GM20000 (cell line): ENCODE measurements at places on chromosomes 11 and 22.

- no peak for DNase-seq
These were observed 140.4 kb downstream of the PARVA start for GRCh38 chr11:12517741-12518140.

GRCh38 chr11:78094250-78094649 lies 14.6 kb upstream of the NDUFC2 start:
- DNase-seq = peak; percentile 21

GRCh38 chr11:78802058-78802761 lies 227.5 kb upstream of the NARS2 start:
- DNase-seq = no peak

GRCh38 chr22:49677495-49677889 lies 150.2 kb downstream of the BRD1 start:
- DNase-seq = no peak

- no peak for DNase-seq
These were observed 5.0 kb downstream of the MAP6 start for GRCh38 chr11:75663808-75664207.

DNA sequence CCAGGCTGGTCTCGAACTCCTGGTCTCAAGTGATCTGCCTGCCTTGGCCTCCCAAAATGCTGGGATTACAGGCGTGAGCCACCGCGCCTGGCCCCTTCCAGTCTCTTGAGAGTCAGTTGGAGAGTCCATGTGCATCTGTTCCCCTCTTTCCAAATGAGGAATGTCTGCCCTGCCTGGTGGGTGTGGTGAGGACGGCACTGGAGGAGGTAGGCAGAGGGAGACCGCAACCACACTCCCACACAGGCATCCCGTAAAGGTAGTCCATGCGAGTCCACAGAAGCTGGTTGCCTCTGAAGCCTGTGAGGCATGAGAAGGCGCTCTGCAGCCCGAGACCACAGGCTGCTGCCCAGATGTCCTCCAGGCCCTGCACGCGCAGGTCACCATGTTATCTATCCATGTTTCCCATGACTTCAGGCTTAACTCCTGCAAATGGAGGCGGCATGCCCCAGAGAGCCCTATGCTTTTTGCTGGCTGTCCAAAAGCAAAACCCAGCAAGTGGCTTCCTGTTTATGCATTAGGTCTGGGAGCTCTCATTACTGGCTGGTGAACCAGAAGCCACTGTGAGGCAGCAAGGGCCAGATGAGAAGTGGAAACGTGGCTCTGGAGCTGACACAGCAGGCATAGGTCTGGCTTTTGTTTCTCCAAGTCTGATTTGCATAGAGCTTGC lies 43.4 kb downstream of the GRIK4 start:
- DNase-seq = peak; percentile 43

GRCh38 chr11:125123947-125124617 lies 12.7 kb upstream of the TMEM218 start:
- DNase-seq = peak; percentile 32

DNA sequence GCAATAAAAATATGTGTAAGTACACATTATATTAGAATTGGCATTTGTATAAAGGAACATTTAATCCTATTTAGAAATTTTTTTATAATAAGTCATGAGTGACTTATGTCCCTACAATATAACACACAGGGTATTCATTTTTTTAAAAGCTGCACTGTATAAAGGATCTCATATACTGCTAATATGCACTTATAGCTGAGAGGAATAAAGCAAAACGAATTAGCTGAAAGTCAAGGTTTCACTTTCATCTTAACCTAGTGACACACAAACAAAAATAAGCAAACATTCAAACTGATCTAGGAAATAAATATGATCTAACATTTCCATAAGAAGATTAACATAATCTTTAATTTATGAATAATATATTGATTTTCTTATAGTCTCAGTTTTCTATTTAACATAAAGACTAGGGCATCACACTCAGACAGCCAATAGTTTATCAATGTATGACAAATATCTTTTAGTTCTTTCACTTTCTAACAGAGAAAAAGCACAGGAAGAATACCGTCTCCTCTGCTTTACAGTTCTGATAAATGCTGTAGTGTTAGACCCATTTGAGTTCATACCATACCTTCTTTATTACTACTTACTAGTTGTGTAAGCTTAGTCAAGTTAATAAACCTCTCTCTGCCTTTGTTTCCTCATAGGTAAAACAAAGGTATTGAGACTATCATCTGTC lies 42.9 kb downstream of the DCDC1 start:
- DNase-seq = no peak

GRCh38 chr11:47553406-47553743 lies 443 bp upstream of the CELF1 start:
- DNase-seq = peak; percentile 38

GRCh38 chr11:47668665-47669064 lies 26.3 kb upstream of the MTCH2 start:
- no peak for DNase-seq

DNA sequence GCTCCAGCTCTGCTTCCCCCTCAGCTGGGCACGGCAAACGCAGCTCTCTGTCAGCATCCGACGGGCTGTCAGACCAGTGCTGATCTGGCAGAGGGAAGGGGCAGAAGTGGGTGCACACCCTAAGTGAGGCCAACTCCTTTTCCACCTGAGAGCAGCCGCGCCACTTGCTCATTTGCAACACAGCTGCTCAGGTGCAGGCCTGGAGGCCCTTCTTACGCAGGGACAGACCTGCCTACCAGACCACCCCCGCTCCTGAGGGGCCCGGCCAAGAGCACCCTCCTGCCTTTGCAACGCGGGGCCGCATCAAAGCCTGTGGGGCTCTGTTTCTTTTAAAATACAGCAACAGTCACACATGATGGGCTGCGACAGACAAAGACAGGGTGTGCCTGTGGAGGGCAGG lies 47.8 kb upstream of the BID start:
- no peak for DNase-seq

DNA sequence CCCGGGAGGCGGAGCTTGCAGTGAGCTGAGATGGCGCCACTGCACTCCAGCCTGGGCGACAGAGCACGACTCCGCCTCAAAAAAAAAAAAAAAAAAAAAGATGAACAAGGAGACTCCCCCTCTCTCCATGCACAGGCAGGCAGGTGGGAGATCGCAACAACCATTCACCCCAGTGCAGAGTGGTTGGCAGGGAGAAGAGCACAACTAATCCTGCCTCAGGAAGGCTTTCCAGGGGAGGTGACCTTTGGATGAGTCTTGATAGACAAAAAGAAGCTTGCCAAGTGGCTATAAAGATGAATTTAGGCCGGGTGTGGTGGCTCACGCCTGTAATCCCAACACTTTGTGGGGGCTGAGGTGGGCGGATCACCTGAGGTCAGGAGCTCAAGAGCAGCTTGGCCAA lies 30.0 kb downstream of the FLRT1 start:
- no peak for DNase-seq

- peak; percentile 7 for DNase-seq
These were observed 615 bp downstream of the STT3A start for GRCh38 chr11:125593114-125593820.

DNA sequence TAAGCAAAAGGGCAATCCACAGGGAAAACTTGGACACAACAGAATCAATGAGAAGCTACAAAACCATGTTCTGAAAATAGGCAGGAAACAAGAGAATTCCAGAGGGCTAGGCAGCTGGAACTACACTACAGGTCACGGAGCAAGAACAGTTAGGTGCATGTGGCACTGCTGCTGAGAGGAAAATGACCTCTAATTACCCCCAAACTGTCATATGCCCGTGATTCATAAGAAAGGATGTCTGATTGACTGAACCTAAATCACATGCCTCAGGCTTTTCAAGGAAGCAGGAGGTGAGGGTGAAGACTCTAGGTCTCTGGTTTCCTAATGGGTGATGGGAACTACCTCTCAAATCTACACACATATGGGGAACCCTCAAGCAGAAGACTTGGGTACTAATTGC lies 17.9 kb upstream of the RRAS2 start:
- no peak for DNase-seq

GRCh38 chr11:14095882-14096281 lies 133.4 kb downstream of the SPON1 start:
- DNase-seq = no peak

DNA sequence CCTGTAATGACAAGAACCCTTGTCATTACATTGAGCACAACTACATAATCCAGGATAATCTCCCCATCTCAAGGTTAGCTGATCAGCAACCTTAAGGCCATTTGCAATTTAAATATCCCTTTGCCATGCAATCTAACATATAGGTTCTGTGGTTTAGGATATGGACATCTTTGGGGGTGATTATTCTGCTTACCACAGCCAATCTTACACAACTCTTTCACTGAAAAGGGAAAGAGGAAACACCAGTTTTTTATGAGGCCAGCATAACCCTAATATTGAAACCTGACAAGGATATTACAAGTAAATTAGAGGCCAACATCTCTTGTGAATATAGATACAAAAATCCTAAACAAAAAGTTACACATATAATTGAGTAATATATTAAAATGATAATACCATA lies 78.5 kb downstream of the CYP2R1 start:
- no peak for DNase-seq

- no peak for DNase-seq
These were observed 13.0 kb upstream of the MALAT1 start for GRCh38 chr11:65485920-65486219.

GRCh38 chr22:44172370-44173108 lies 8.2 kb upstream of the PARVG start:
- peak; percentile 81 for DNase-seq

GRCh38 chr11:31869986-31870385 lies 58.9 kb upstream of the PAX6 start:
- no peak for DNase-seq

DNA sequence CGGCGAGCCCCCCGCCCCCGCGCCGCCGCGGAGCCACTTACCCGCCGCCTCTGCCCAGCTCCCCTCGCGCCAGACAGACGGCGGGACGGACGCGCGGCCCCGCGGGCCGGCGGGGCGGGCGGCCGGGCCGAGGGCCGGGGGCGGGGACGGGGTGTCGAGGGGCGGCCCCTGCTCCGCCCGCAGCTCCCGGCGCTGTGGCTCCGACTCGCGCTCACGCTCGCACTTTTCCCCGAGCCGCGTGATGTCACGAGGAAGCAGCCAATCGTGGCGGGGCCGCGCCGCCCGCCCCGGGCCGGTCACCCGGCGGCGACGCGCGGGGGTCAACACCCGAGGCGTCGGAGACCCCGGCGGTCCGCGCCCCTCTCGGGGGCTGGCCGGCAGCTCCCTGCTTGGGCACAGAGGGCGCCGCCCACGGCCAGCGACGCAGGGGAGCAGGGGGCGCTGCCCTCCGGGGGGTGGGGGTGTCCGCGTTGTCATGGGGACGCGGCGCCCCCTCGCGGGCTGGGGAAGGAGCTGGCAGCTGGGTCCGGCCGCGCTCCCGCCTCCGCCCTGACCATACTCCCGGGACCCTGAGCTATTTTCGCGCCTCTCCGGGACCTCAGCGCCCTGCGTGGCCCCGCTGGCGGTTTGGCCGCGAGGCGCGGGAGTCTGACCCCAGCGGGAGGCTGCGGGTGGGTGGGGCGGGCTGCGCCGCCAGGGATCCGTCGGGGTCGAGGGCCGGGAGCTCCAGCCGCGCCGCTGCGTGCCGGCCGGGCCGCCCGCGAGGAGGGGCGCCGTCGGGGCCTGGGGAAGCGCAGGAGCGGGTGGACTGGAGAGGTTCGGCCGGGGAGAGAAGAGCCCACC lies at the start of gene CHRM4:
Gene CHRM4 (minus strand): TSS at position 199 of the 843 bp plus-strand sequence. CDS start 5,219 bp downstream, outside the sequence.
- peak; percentile 87 for DNase-seq

DNA sequence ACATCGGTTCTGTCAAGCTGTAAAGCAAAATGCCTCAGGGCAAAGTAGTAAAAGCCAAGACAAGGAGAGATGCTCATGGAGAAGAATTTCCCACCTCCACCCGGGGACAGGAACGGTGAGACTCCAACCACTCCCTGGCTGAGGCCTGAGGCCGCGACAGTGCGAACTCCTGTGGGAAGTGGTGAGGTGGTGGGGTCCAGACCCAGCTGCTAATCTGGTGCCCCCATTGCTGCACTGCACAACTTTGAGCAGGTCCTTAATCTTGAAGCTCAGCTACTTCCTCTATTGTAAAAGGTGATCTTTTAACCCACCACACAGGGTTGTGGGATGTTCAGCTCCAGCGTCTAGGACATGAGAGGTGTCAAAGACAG lies 83.9 kb downstream of the ZC3H12C start:
- no peak for DNase-seq

GRCh38 chr11:126202646-126203359 lies 8.6 kb downstream of the RPUSD4 start:
- no peak for DNase-seq

- DNase-seq = no peak
These were observed 29.2 kb upstream of the PPARA start for GRCh38 chr22:46121079-46121478.

- no peak for DNase-seq
These were observed 222.2 kb downstream of the C11orf87 start for GRCh38 chr11:109644152-109644551.

DNA sequence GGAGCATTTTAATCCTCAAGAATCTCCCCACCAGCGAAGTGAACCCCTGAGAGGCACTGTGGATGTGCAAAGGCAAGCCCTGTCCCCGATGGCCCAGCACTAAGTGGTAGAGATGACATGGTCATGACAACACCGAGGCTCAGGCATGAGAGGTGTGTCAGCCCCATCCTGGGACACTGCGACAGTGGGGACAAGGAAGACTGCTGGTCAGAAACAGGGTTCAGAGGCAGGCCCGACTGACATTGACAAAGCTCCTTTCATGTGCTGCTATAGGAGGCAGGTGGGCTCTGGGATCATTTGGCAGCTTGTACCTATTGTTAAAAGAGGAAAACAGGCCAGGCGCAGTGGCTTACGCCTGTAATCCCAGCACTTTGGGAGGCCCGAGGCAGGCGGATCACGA lies 54.3 kb upstream of the MYEOV start:
- DNase-seq = no peak

GRCh38 chr11:13302420-13302958 lies 24.9 kb downstream of the BMAL1 start:
- no peak for DNase-seq

DNA sequence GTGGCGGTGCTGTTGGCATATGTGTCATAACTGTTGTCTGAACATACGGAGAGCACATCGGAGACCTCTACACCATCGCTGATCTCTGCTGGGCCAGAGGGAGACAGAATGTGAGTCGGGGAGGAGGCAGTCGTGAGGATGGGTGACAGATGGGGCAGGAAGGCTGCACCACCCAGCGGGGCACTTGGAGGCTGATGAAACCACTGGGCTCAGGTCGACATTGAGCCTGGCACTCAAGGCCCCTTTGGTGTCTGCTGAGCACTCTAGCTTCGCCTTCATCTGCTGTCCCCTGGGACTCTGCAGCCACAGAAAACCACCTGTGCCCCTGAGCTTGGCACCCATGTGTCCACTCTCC lies 2.5 kb upstream of the KLHL35 start:
- no peak for DNase-seq

DNA sequence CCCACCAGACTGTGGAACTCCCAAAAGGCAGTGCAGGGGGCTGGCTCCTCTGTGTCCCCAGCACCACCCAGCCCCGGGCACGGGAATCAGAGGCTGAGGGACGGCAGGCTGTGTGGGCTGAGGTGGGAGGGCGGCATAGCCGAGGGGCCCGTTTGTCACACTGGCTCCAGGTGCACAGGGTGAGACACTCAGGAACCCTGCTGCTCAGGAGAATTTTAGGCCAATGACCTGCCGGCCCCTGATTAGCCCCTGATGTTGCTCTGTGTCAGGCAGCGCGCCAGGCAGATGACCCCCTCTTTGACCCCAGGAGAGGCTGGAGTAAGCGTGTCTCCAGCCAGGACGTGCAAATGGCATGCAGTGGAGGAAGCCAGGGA lies 52.7 kb downstream of the RTL6 start:
- no peak for DNase-seq
